ENCODE measurements at places on chromosomes 3 and 15.
A peak's percentile ranks its signal among the peaks of the same experiment; 100 is the strongest.

DNA sequence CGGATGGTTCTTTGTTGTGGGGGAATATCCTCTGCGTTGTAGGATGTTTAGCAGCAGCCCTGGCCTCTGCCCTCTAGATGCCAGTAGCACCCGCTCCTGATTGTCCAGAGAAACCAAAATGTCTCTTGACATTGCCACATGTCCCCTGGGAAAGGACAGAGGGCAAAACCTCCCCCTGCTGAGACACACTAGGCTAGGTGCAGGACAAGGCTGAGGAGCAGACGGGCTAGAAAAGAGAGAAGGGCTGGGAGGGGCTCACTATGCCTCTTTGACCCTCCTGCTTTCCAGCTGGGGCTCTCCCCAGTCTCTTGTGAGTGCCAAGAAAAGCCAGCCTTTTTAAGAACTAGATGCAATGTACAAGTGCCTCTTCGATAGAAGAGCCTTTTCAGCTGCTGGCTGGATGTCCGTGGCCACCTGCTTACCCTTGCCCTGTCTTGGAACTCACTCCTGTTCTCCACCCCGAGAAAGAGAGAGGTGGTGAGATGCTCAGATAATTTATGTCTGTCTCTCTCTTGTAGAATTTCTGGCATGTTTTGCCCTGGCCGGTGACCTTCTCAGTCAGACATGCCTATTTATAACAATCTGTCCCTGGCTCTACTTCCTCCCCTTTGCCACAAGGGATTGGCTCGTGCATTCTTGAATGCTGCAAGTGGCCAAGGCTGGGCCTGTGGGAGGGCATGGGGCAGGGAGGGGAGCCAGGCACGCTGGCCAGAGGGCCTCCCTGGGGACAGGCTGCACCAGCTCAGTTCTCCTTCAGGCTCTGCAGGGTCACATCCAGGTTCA lies 142.6 kb downstream of the RPLP1 start:
- no peak for DNase-seq

GRCh38 chr15:32737304-32737703 lies 19.5 kb downstream of the GREM1 start:
- DNase-seq: no peak

DNA sequence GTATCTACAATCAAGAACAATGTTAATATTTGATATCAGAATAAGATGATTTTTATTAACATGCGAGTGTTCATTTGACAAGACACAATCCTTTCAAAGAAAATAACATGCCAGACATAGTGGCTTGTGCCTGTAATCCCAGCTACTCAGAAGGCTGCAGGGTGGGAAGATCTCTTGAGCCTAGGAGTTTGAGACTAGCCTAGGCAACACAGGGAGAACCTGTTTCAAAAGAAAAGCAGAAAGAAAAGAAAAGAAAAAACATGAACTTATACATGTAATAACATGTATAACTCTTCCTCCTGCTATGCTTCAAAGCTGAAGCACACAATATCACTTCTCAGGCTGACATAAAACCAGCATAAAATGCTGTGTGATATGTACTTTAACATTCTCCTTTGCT lies 253.7 kb downstream of the FOXP1 start:
- no peak for DNase-seq

GRCh38 chr3:115146032-115146417 lies 1.1 kb downstream of the ZBTB20 start:
- DNase-seq: peak; percentile 78

GRCh38 chr15:40685376-40685775 lies 9.6 kb upstream of the RAD51 start:
- no peak for DNase-seq

- DNase-seq: no peak
These were observed 31.6 kb downstream of the CBLB start for GRCh38 chr3:105837143-105837740.

- no peak for DNase-seq
These were observed 225.6 kb upstream of the ROPN1 start for GRCh38 chr3:124217542-124217941.

- DNase-seq: no peak
These were observed 7.3 kb downstream of the DCUN1D1 start for GRCh38 chr3:182973047-182973446.

- DNase-seq: no peak
These were observed 24.5 kb downstream of the TMEM266 start for GRCh38 chr15:76084256-76084655.

DNA sequence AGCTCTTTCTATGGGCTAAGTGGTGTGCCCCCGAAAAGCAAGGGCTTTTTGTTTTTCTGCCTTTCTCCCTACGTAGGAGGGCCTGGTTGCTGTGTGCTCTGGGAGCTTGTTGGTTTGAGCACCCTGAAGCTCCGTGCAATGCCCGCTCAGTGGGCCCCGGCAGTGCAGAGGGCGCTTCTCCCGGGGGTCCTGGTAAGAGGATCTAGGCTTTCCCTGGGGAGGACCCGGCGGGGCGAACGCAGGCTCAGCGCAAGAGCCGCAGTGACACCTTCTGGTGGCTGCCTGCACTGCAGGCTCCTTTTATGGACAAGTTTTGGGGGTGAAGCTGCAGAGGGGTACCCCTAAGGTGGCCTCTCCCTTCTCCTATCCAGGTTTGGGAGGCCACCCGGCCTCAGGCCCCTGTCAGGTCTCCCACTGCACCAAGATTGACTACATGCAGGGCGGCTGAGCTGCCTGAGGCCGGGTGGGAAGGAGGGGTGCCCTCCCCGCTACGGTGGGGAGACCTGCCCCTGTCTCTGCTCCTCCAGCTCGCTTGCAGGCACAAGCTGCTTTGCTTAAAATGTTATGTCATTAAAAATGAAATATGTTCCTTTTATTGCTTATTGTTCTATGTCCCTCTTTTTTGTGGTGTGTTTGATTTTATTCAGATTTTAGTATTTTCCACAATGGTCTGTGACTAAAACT lies 387.9 kb downstream of the GABRG3 start:
- DNase-seq: no peak

- DNase-seq: no peak
These were observed 5.6 kb upstream of the SRPRB start for GRCh38 chr3:133799794-133800585.

DNA sequence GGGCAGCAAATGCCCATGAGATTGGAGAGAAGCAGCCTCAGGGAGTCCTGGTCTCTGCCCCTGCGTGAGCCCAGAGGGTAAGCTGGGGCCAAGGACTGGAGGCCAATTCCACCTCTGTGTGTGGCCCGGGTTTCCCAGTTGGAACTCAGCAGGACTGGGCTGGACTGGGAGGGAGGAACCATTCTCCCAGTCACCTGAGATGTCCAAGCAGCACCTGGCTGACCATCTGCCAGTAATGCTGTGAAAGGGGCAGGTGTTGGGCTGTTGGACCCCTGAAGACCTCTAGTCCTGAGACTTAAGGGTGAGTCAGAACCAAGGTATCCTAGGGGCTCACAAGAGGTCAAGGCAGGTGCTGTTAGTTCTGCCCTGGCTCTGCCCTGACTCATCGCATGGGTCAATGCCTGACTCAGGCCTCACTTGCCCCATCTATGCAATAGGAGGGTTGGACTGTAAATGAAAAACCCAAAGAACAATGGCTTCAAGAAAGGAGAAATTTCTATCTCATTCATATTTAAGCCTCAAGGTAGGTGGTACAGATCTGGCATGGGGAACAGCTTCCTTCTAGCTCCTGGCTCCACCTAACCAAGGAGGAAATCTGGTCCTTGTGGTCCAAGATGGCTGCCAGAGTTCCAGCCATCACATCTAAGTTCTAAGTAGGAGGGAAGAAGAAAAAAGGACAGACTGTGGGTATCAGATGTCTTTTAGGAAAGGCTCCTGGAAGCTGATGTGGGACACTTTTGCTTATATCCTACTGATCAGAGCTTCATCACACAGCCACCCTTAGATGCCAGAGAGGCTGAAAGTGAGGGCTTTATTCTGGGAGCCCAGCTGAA lies 111.3 kb downstream of the FBLN2 start:
- no peak for DNase-seq

DNA sequence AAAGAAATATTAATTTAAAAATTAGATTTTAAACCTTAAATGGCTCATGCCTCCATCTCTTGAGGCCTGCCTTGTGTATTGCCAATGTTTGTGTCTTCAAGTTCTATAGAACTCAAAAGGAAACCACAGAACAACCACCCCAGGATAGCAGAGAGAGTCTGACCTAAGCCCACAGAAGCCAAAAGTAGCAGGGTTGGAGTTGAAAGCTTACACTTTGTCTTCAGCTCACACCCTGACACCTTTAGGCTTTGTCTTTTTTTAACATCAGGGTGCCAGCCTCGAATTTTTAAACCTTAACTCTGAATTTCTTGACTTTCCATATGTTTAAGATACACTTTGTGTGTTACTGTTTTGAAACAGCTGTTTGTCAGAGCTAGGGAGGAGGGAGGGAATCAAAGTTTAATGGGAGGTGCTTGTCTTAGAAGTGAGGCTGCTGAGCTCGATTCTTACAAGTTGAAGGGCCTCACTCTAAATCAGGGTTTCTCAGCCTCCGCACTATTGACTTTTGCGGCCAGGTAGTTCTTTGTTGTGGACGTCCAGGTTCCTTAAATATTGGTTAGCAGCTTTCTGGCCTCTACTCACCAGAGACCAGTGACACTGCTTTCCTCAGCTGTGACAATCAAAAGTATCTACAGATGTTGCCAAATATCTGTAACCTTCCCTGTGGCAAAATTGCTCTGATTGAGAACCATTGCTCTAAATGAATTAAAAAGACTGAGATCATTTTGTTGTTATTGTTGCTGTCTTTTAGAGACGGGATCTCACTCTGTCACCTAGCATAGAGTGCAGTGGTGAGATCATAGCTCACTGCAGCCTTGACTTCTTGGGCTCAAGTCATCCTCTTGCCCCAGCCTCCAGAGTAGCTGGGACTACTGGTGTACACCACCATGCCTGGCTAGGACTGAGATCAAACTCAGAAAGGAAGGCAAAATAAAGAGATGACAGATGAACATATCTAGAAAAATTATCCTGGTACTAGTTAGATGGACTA lies 139.2 kb upstream of the EOMES start:
- DNase-seq: no peak

- no peak for DNase-seq
These were observed 41.9 kb downstream of the PLCH1 start for GRCh38 chr3:155702745-155703591.

DNA sequence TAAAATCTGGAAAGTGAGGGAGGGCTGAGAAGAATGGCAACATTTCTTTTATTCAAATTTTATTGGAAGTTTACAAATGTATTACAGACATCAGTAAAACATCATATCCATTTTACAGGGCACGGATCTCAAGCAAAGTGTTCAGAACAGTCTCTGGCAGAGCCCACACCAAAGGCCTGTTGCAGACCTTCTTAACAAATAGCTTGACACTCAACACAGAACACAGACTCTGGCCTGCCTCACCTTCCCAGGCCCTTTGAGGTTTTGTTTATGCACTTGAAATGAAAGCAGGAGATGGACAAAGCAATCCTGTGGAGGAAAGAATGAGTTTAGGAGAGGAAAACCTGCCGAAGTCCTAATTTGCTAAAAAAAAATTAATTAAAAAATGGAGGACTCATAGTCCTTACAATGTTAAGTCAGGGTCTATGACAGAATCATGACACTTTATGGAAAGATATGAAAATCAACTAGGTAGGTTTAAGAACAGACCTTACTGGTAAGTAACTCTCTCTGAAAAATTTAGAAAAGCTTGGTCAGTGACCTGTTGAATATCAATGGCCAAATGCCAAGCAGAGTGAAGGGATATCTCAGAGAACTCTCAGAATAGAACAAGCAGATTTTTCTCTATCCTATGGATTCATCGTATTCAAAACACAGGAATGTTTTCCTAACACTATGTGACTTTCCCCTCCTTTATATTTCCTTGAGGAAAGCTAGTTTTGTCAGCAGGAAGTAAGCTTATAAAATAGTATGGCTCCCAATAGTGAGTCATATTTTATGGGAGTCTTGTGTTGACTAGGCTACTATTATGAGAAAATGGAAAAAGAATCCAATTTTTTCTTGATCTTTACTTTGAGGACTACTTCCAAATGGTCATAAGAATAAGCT lies 70.8 kb upstream of the PSMD6 start:
- no peak for DNase-seq

DNA sequence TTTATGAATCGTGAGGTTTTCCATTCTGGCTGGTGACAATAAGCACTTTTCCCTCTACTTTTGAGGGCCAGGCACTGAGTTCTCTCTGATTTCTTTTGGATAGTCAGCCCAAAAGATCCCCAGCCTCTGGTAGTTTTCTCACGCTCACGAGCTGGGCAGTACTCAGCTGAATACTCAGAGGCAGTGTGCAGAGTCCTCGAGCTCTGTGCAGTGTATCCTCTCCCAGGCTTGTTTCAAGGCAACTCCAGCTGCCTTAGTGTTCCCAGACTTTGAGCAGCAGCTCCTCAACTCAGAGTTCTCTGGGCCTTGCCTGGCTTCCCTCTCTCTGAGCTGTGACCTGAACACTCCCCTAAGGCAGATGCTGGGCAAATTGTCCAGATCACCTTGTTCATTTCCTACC lies 59.1 kb upstream of the IQSEC1 start:
- DNase-seq: no peak

DNA sequence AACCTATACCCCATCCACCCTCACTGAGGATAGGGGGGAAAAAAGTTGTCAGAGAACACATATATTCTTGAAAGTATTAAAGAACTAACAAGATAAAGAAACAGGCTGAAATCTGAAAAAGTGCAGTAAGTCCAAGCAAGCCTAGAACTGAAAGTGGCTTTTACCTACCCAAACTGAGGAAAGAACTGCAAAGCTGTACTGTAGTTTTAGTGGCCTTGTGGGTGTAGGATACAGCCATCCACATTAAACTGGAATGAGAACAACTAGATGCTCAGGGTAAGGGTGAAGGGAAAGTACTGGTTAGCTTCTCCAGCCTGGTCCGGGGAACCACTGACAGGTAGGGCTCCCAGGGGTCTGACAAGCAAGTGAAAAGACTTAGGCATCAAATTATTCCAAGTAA lies 10.1 kb downstream of the UBP1 start:
- DNase-seq: no peak

- DNase-seq: no peak
These were observed 35.0 kb upstream of the FOXP1 start for GRCh38 chr3:71618538-71618937.

DNA sequence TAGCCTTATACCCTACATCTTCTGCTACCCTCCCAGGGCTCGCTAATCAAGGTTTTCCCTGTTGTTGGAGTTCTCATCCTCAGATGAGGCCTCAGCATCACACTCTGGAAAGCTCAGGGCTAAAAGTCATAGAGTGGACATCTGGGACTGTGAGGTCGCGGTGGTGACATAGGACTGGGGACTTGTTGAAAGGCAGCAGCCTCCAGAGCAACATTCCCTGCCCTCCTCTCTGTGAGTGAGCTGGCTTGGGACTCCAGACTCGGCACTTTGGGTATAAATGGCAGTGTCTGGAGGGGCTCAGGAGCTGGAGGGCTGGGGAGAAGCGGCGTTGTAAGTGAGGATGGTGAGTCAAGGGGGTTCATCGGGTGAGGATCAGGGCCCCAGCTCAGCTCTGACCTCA lies 2.7 kb downstream of the CA12 start:
- no peak for DNase-seq

DNA sequence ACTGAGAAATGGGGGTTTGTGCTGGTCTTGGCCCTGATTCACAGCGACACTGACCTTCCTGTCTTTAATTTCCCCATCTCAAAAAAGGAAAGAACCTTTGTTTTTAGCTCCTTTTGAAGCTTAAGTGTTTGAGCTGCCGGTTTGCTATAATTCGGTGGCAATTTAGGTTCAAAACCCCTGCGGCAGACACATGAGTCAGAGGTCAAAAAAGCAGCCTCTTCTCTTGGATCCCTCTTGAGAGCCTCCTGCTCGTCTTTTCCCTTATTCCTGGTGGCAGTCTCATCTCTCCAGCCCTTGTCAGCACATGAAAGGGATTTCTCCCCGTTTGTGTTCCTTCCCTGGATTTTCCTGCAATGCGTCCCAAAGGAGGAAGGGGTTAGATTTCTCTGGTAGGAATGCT lies 64.5 kb downstream of the GRIP2 start:
- DNase-seq: no peak
